Body of pancreas (tissue), 4 donors: ENCODE measurements at places on chromosomes 1 and 21. TPM values are rescaled to one million over a fixed set of nuclear protein-coding genes. Genes with fewer than 3 reads are reported as not detected.

DNA sequence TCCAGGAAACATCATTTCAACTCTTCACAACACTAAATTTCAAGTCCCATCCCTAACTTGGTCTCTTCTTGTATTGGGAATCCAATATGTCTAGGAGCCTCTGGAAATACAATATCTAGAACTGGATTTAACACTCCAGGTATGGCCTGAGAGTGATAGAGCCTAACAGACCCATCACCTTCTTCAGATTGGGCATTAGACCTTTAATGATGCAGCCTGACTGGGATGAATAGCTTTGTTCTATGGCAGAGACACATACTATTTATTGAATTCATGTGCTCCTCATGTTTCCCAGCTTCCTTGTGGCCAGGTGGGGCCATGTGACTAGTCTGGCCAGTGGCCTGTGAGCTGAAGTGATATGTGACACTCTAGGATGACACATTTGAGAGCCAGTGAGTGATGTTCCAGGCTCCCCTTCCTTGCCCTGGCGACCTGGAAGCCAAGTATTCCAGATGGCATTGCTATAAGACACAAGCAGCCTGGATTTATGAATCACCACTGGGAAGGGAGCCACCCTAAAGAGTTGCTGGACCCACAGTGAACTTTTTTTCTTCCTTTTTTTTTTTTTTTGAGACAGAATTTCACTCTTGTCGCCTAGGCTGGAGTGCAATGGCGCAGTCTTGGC, 31.0 kb upstream of the POU3F1 start:
- DNase-seq, result no peak

The CCDC27 gene
- total RNA-seq, result not detected

- DNase-seq, result no peak
Observed at GRCh38 chr1:17572264-17572985, 32.9 kb downstream of the ARHGEF10L start.

The COL24A1 gene
- not detected for total RNA-seq

The JAM2 gene
- total RNA-seq, result 3.4 TPM

GRCh38 chr1:69572921-69573320, 5.2 kb downstream of the LRRC7 start:
- DNase-seq, result no peak

The ERG gene
- total RNA-seq, result 7.3 TPM

GRCh38 chr1:171468120-171468750, 17.1 kb upstream of the PRRC2C start:
- no peak for DNase-seq

DNA sequence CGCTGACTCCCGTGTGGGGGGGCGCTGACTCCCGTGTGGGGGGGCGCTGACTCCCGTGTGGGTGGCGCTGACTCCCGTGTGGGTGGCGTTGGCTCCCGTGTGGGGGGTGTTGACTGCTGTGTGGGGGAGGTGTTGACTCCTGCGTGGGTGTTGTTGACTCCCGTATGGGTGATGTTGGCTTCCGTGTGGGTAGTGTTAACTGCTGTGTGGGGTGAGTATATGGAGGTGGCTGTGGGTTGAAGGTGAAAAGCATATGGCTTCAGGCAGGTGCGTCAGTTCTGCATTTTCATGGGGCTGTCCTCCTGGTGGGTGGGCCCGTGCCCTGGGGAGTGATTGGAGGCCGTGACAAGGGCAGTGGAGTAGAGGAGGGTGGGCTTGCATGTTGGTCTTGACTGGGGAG, 7.9 kb downstream of the PLCH2 start:
- no peak for DNase-seq

GRCh38 chr1:51252366-51252765, 16.3 kb downstream of the RNF11 start:
- no peak for DNase-seq

DNA sequence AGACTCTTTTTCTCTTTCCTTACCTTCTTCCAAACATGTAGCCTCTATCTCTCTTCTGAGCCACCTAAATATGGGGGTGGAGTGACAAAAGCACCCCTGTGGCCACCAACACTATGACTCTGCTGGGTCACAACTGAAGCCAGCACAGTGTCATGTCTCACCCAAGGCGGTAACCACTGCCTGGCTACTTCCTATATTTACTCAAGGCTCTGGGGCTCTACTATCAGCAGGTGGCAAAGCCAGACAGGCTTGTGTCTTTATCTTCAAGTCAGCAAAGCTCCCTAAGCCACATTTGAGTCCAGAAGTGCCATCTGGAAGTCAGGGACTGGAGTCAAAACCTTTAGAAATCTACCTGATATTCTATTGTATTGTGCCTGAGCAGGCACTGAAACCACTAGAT, 1515.2 kb downstream of the PLA2G4A start:
- DNase-seq, result no peak

DNA sequence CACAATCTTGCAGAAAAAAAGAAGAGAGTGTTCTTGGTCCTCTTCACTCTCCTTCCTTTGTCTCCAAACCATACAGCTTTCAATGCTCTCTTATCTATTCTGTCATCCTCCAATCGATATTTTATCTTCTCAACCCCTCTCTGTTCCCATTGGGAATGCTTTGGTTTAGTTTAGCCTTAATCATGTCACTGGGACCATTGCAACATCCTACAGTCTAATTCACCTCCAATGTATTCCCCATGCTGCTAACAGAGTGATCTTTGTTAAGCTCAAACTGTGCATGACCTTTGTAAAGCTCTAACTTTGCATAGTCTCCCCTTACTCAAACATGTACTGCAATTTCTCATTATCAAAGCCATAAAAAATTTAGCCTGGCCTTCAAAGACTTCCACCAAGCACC, 2.9 kb downstream of the MPL start:
- DNase-seq, result no peak

GRCh38 chr1:4224684-4225467, 324.8 kb upstream of the C1orf174 start:
- no peak for DNase-seq

The LRRC7 gene
- 1.3 TPM for total RNA-seq

GRCh38 chr21:33025106-33025488, 638 bp upstream of the OLIG2 start:
- DNase-seq, result no peak

DNA sequence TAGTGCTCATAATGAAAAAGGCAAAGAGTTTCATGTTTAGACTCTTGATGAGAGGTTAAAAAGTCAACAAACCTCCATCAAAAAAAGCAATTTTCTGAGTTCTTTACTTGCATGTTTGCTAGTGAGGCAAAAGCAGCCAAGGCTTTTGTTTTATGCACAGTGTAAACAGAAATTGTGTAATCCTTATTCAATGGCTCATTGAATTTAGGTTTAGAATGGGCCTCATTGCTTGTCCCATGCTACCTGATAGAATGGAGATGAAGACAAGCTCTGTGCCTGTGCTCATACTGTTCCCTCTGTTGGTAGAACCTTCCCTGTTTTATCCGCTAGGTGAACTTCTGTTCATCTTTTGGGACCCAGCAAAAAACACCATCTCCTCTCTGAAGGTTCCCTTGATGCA, 10.0 kb upstream of the LRRC8D start:
- no peak for DNase-seq

GRCh38 chr1:205067031-205067430, 17.2 kb downstream of the TMEM81 start:
- DNase-seq, result no peak

- DNase-seq, result no peak
Observed at GRCh38 chr1:234512451-234512861, 33.5 kb upstream of the TARBP1 start.

GRCh38 chr1:6474815-6475282, 8.9 kb upstream of the TNFRSF25 start:
- DNase-seq, result no peak

- no peak for DNase-seq
Observed at GRCh38 chr1:55065648-55066047, 26.3 kb downstream of the PCSK9 start.

DNA sequence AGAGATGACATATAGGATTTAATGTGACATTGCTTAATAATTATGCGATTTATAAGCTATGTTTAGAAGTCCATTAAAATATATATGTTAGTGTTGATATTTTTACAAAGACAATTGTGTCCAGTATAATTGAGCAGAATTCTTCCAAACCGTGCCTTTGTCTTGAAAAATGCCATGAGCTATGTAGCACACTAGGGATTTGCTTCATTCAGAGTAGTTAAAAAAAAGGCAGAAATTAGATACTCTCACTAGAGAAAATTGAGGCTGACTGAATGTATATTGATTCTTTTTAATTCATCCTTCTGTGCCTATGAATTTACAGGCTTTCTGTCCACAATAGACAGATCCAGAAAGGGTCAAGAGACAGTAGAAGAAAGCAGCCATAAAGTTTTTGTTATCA, 429.0 kb downstream of the NEGR1 start:
- no peak for DNase-seq
